ENCODE measurements at places on chromosomes 3 and 15.

- H3K27me3 ChIP-seq, result no peaks in the 10 kb centered on the region
- H3K27ac ChIP-seq, result no peak overlapping the region
- no peak overlapping the region for H3K4me3 ChIP-seq
- DNase-seq, result no peak
- H3K36me3 ChIP-seq, result no peaks in the 10 kb centered on the region
- peaks cover 91% of the 10 kb centered on the region for H3K4me1 ChIP-seq
These were observed 37.2 kb downstream of the SMAD3 start for GRCh38 chr15:67102599-67102929.

DNA sequence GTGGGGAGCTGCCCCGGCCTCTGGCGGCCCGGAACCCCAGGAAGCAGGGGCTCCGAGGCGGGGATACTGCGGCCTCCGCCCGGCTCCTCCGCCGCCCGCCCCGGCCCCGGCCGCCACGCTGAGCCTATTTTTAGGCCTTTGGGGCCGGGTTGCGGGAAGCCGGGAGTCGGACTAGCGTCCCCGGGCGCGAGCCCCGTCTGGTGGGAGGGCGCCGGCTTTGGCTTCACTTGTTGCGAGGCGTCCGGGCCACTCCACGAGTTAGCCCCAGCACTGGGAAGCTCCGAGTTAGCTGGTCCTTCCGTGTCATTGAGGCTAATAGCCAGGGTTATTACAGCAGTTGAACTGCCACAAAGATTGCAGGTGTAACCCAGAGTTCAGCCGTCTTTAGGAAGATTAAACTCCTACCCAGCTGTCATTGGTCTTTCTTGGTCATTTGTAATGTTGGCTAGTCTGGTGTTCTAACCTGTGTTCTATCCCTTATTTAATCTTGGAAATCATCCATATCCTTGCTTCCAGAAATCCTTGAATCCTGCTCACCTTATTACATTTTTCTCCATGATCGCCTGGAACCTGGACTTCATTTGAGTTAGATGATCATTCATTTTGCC is 791 bp downstream of the GYG1 start:
- H3K4me1 ChIP-seq, result peaks cover 23% of the 10 kb centered on the region
- H3K36me3 ChIP-seq, result peaks cover 25% of the 10 kb centered on the region
- H3K27ac ChIP-seq, result peak overlapping the region; percentile 91
- DNase-seq, result peak; percentile 70

GRCh38 chr15:43791993-43792760 is at the start of gene SERF2:
Gene SERF2, plus strand, starts transcription at chr15:43792320. Its CDS starts 57 bp downstream, at chr15:43792377.
- no peaks in the 10 kb centered on the region for H3K27me3 ChIP-seq
- H3K36me3 ChIP-seq, result peaks cover 28% of the 10 kb centered on the region
- peak; percentile 100 for DNase-seq

- H3K27me3 ChIP-seq, result no peaks in the 10 kb centered on the region
- H3K4me3 ChIP-seq, result no peak overlapping the region
- no peaks in the 10 kb centered on the region for H3K36me3 ChIP-seq
- H3K4me1 ChIP-seq, result no peaks in the 10 kb centered on the region
- H3K27ac ChIP-seq, result no peak overlapping the region
- no peak for DNase-seq
These were observed 89.4 kb upstream of the SOX2 start for GRCh38 chr3:181622365-181622764.

- DNase-seq, result no peak
- no peak overlapping the region for H3K4me3 ChIP-seq
- peaks cover 19% of the 10 kb centered on the region for H3K36me3 ChIP-seq
- H3K27me3 ChIP-seq, result no peaks in the 10 kb centered on the region
- no peaks in the 10 kb centered on the region for H3K4me1 ChIP-seq
These were observed 27.7 kb downstream of the TSPAN3 start for GRCh38 chr15:77042955-77043920.

DNA sequence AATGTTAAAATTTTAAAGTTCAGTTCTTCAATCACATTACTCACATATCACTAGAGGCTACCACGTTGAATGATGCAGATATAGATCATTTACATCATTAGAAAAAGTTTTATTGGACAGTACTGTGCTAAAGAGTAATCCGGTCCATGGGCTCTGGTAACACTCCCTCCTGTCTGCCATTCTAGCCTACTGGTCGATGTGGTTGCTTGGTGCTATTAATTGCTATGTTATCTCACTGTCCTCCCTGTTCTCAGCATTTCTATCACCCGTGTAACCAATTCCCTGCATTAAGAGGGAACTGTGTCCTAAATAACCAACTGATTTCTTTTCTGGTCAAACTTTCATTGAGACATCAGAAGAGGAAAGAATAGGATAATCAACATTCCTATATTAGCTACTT is 347.5 kb upstream of the RBMS3 start:
- no peak overlapping the region for H3K27ac ChIP-seq
- H3K36me3 ChIP-seq, result no peaks in the 10 kb centered on the region
- no peaks in the 10 kb centered on the region for H3K27me3 ChIP-seq
- H3K4me3 ChIP-seq, result no peak overlapping the region

DNA sequence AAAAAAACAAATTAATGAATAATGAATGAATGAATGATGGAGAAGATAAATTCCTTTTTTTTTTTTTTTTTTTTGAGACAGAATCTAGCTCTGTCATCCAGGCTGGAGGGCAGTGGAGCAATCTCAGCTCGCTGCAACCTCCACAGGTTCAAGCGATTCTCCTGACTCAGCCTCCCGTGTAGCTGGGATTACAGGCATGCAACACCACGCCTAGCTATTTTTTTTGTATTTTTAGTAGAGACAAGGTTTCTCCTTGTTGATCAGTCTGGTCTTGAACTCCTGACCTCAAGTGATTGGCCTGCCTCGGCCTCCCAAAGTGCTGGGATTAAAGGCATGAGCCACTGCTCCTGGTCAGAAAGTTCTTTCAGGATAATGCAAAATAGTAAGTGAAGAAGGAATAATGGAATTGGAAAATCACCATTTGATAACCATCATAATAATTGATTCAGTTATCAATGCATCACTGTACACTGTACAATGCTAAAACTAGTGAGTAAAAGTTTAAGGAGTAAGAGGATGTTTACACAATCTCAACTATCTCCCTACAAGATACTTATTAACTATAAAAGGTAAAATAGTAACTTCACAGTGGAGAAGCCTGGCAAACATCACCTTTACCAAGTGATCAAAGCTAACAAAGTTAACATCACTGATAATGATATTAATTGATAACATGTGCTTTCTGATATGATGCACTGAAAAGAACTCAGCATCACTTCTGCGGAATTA is 12.3 kb upstream of the INO80 start:
- no peaks in the 10 kb centered on the region for H3K27me3 ChIP-seq
- no peak overlapping the region for H3K4me3 ChIP-seq
- no peaks in the 10 kb centered on the region for H3K36me3 ChIP-seq
- no peak for DNase-seq
- H3K4me1 ChIP-seq, result peaks cover 7% of the 10 kb centered on the region

- H3K36me3 ChIP-seq, result no peaks in the 10 kb centered on the region
- H3K27ac ChIP-seq, result no peak overlapping the region
- no peak overlapping the region for H3K4me3 ChIP-seq
- no peaks in the 10 kb centered on the region for H3K4me1 ChIP-seq
- no peaks in the 10 kb centered on the region for H3K27me3 ChIP-seq
These were observed 67.0 kb downstream of the PPCDC start for GRCh38 chr15:75090388-75090734.

- no peaks in the 10 kb centered on the region for H3K27me3 ChIP-seq
- no peak overlapping the region for H3K4me3 ChIP-seq
- no peaks in the 10 kb centered on the region for H3K36me3 ChIP-seq
- H3K4me1 ChIP-seq, result peaks cover 2% of the 10 kb centered on the region
These were observed 13.9 kb upstream of the ZBBX start for GRCh38 chr3:167394003-167394402.

DNA sequence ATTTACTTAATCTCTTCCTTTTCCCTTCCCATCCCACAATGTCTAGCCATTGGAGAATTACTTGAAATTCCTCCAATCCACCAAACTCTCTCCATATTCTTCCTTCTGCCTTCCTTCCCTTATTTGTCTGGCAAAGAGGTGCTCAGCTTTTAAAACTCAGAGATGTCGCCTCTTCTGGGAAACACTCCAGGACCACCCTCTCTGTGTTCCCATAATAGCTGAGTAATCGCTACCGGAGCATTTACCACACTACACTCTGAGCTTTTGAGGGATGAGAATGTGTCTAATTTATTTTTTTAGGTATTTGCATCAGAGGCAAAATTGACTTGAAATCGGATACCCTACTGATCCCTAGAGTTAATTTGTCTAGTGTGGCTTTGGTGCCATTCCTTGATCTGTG is 245.7 kb upstream of the TPRG1 start:
- no peak overlapping the region for H3K27ac ChIP-seq
- H3K4me3 ChIP-seq, result no peak overlapping the region
- no peaks in the 10 kb centered on the region for H3K27me3 ChIP-seq
- DNase-seq, result no peak

GRCh38 chr3:101325393-101326134 is 5.2 kb upstream of the IMPG2 start:
- H3K4me3 ChIP-seq, result no peak overlapping the region
- no peak overlapping the region for H3K27ac ChIP-seq
- H3K4me1 ChIP-seq, result no peaks in the 10 kb centered on the region
- no peak for DNase-seq
- H3K36me3 ChIP-seq, result peaks cover 29% of the 10 kb centered on the region

DNA sequence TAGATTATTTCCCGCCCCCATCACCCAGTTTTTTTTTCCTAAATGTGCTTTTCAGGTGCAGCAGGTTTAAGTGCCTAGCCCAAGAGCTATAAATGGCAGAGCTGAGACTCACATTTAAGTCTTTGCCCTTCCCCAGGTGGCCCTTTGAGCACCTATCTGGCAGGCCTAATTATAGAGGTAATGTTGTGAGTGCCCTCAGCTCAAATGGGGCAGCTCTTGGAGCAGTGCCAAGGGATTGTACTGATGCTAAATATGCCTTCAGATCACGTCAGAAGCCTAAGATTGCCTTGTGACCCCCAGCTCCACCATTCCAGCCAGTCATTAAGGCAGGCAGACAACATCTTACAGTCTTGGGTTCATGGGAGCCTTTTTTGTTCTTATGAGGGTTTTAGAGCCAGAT is 159.5 kb downstream of the RPLP1 start:
- H3K27ac ChIP-seq, result no peak overlapping the region
- H3K36me3 ChIP-seq, result no peaks in the 10 kb centered on the region
- no peak for DNase-seq
- no peaks in the 10 kb centered on the region for H3K4me1 ChIP-seq

DNA sequence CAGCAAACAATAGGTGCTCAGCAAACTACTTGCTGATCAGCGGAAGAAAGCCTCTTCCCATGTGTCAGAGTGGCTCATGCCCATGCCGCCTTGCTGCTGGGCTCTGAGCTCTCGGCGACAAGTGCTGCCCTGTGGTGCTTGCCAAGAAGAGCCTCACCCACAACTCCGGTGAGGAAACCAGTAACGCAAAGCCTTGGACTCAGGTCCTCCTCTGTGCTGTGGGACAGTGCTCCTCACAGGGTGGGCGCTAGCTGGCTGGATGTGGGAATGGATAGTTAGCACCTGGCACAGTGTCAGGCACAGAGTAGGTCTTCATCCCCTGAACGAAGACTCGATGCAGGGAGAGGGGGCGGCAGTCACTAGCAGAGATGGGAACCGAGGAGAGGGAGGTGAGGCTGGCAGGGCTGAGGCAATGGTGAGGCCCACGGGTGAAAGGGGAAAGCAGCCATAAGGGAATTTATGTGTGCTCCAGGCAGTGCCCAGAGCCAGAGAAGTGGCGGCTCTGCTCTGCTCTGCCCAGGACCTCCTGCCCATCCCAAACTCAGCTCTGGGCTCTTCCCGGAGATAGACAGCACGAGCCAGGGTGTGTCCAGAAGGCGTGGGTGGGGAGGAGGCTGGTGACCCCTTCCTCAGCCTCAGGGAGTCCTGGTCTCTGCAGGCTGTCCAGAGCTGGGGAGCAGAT is 55.7 kb downstream of the IQSEC1 start:
- H3K27ac ChIP-seq, result no peak overlapping the region
- H3K27me3 ChIP-seq, result no peaks in the 10 kb centered on the region
- H3K4me3 ChIP-seq, result no peak overlapping the region
- no peaks in the 10 kb centered on the region for H3K36me3 ChIP-seq

DNA sequence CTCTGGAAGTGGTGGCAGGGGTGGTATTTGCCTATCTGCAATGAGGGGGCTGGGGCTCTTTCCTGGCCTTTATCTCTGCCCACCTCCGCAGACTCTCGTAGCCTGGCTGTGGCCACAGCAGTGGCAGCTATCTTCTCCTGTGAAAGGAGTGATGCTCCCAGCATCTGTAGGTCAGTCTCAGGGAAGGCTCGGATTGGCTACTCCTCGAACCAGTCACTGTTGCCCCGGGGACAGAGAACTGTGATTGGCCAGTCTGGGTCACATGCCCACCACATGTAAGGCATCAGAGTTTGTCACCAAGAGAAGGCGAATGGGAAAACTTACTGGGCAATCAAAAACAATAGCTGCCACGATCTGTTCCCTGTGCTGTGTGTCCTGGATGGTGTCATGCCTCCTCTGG is 30.1 kb upstream of the FGD5 start:
- H3K27me3 ChIP-seq, result peaks cover 24% of the 10 kb centered on the region
- peak; percentile 24 for DNase-seq
- no peaks in the 10 kb centered on the region for H3K36me3 ChIP-seq
- no peaks in the 10 kb centered on the region for H3K4me1 ChIP-seq
- no peak overlapping the region for H3K27ac ChIP-seq

- DNase-seq, result no peak
- H3K4me3 ChIP-seq, result no peak overlapping the region
- H3K27ac ChIP-seq, result no peak overlapping the region
- H3K36me3 ChIP-seq, result peaks cover 18% of the 10 kb centered on the region
- no peaks in the 10 kb centered on the region for H3K27me3 ChIP-seq
These were observed 61.4 kb downstream of the TTC23 start for GRCh38 chr15:99187936-99188335.

DNA sequence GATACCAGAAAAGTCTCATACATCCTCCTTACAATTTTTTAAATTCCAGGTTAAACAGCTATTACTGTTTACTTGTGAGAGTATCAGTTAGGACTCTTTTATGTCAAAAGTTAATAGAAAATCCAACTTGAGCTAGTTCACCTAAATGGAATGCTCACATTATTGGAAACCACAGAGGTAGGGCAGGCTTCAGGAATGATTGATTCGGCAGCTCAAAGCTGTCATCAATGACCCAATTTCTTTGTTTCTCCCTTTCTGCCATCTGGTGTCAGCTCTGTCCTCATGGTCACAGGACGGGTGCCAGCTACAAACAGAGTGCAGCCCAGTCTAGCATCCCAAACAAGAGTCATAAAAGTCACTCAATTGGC is 32.2 kb downstream of the CFAP20DC start:
- H3K27ac ChIP-seq, result peak overlapping the region; percentile 44
- no peak for DNase-seq
- no peaks in the 10 kb centered on the region for H3K4me1 ChIP-seq
- H3K27me3 ChIP-seq, result no peaks in the 10 kb centered on the region

DNA sequence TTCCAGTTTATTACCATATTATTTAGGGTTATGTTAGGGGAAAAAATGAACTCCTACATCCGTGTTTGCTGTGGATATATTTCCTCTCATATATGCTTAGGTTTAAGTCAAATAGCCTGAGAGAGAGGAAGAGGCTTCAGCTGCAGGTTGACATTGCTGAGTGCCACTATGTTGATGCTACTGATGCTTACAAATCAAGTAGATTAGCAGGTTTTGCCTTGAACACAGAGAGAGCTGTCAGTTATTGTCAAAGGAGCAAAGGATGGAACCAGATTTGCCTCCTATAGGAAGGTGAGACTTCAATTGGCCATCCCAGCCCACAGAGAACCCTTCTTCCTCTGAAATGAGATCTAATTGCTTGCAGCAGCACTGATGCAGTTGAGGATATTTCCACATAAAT is 339.2 kb downstream of the CADM2 start:
- H3K4me1 ChIP-seq, result no peaks in the 10 kb centered on the region
- H3K36me3 ChIP-seq, result no peaks in the 10 kb centered on the region
- no peak overlapping the region for H3K4me3 ChIP-seq
- no peaks in the 10 kb centered on the region for H3K27me3 ChIP-seq

GRCh38 chr3:105040026-105040622 is 326.6 kb upstream of the ALCAM start:
- H3K4me3 ChIP-seq, result no peak overlapping the region
- no peak overlapping the region for H3K27ac ChIP-seq
- H3K27me3 ChIP-seq, result no peaks in the 10 kb centered on the region
- DNase-seq, result no peak
